ENCODE measurements at places on chromosomes 5 and 9. TPM values are rescaled to one million over a fixed set of nuclear protein-coding genes. Genes with fewer than 3 reads are reported as not detected.

The SPINK14 gene
- not detected for total RNA-seq

The OR1Q1 gene
- not detected for total RNA-seq

The IFNA14 gene
- not detected for total RNA-seq

The ADRB2 gene
- 2.1 TPM for total RNA-seq

The LTC4S gene
- 19.7 TPM for total RNA-seq

The SV2C gene
- total RNA-seq, result not detected

The TMEM245 gene
- total RNA-seq, result 52.3 TPM

The PCDHGB1 gene
- 2.8 TPM for total RNA-seq

The TMEM174 gene
- total RNA-seq, result not detected

The PCDHB8 gene
- total RNA-seq, result 3.5 TPM

The ORM2 gene
- not detected for total RNA-seq
